ENCODE measurements at places on chromosomes 5 and 9.

DNA sequence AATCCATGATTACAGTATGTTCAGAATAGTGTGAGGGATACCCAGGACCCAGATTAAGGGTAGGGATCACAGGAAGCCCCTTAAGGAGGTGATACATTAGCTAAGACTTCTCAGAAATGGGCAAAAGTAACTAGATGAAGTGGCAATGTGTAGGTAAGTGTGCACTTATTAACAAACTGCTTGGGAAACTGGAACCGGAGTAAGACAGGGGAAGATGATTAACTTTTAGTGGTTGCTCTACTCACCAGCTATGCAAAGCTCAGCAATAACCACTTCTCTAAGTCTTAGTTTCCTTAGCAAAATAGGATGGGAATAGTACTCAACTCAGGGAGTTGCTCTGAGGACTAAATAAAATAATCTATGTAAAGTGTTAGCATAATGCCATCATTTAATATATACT is 182.2 kb downstream of the MCTP1 start:
- no peak overlapping the region for H3K27ac ChIP-seq
- H3K27me3 ChIP-seq = no peaks in the 10 kb centered on the region
- no peak for DNase-seq
- H3K4me3 ChIP-seq = no peak overlapping the region

DNA sequence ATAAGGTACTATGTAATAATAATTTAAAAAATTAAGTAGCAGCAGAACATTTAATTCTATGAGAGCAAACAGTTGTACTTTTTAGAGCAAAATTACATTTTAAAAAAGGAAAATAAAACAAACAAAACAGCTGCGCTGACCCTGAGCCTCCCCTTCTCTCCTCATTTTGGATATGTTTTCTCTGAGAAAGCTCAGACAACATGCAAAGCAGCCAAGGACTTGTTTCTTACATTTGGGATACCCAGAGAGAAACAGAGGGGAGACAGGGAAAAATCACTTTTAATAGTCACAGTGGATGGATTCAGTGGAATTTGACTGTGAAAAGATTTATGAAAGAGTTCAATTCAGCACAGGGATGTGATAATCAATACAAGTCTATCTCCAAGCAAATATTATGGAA is 299.2 kb downstream of the EBF1 start:
- no peak for DNase-seq
- H3K4me3 ChIP-seq = no peak overlapping the region
- no peaks in the 10 kb centered on the region for H3K36me3 ChIP-seq

DNA sequence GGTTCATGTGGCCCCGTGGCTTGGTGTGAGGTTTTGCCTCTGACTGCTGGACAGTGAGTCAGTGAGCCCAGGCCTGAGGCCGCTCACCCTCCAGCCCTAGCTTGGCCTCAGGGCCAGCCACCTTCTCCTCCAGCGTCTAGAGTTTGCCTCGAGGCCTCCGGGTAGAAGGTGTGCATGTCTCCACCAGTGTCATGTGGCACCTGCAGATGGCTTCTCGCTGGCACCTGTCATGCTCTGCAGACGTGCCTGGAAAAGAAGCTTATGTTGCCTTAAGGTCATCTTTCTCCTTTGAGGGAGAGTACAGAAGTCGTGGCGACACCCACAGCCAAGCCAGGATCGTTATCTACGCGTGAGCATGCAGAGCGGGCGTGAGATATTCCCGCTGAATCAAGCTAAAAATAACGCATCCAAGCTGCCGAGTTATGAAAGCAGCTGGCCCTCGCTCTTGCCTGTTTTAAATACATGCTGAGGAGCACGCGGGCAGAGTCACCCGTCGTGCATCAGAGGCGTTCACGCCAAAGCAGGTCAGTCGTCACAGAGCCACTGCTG is 79.7 kb upstream of the FCN2 start:
- no peaks in the 10 kb centered on the region for H3K27me3 ChIP-seq
- no peaks in the 10 kb centered on the region for H3K36me3 ChIP-seq
- H3K4me1 ChIP-seq = peaks cover 15% of the 10 kb centered on the region
- no peak overlapping the region for H3K4me3 ChIP-seq
- H3K27ac ChIP-seq = no peak overlapping the region

DNA sequence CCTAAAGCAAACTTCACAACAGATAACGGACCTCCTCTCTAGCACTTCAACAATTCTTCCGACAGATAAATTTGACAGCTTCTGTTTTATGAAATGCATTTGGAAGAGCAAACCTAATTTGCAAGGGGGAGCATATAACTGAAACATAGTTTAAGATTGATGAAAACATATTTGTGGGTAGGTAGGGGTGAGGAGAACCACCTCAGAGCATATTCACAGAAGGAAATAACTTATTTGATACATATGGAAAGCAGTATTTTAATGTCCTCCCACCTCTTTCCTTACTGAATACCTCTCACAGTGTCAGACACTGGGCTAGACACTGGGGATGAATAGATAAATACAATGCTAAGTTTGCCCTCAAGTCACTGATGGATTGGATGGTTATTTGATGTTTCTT is 384.8 kb downstream of the MAT2B start:
- H3K27me3 ChIP-seq = no peaks in the 10 kb centered on the region
- no peak for DNase-seq
- no peaks in the 10 kb centered on the region for H3K36me3 ChIP-seq

GRCh38 chr5:110561510-110561909 is 165.0 kb downstream of the TMEM232 start:
- DNase-seq = no peak
- no peak overlapping the region for H3K27ac ChIP-seq
- no peak overlapping the region for H3K4me3 ChIP-seq
- H3K27me3 ChIP-seq = no peaks in the 10 kb centered on the region

DNA sequence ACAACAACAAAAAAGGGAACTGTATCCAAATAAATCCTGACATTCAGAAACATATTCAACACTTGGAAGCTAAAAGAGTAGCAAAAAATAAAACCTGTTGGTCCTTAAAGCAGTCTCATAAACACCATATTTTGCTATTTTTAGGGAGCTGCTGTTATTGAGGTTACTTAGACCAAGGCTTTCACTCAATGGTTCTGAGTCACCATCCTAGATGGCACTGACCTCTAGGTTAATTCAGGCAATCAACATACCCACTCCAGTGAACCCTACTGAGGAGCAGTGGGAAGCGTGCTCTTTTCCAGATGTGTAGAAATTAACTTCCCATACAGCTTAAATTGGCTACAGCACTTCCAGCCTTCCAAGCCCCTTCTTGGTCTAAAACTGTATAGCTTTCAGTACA is 5.2 kb downstream of the GNAQ start:
- no peaks in the 10 kb centered on the region for H3K27me3 ChIP-seq
- H3K36me3 ChIP-seq = peaks cover 5% of the 10 kb centered on the region
- H3K4me3 ChIP-seq = no peak overlapping the region
- no peak overlapping the region for H3K27ac ChIP-seq

DNA sequence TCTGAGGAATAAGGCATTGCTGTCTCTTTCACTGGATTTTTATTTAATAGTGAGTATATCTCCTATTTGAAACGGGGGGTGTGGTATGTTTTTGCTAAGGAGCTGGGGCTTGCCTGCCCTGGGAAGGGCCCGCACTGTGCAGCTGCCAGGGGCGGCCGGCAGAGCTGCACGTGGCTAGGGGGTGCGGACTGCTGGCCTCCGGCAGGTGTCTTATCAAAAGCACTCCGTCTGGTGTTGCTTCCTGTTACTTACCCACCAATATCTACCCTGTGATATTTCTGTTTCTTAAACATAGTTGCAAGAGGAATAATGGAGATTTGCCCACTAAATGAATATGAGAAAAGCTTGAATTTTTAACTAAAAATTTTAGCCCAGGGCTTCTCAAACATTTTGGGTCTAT is 232.0 kb downstream of the IRX1 start:
- H3K4me1 ChIP-seq = peaks cover 13% of the 10 kb centered on the region
- DNase-seq = peak; percentile 49
- H3K27ac ChIP-seq = peak overlapping the region; percentile 44
- H3K36me3 ChIP-seq = no peaks in the 10 kb centered on the region
- H3K4me3 ChIP-seq = no peak overlapping the region

- DNase-seq = no peak
- no peak overlapping the region for H3K4me3 ChIP-seq
- H3K27ac ChIP-seq = peak overlapping the region; percentile 25
- no peaks in the 10 kb centered on the region for H3K4me1 ChIP-seq
These were observed 10.5 kb upstream of the IPPK start for GRCh38 chr9:92680166-92681119.

- no peaks in the 10 kb centered on the region for H3K27me3 ChIP-seq
- no peaks in the 10 kb centered on the region for H3K36me3 ChIP-seq
- H3K4me3 ChIP-seq = no peak overlapping the region
- no peak for DNase-seq
- H3K27ac ChIP-seq = no peak overlapping the region
- H3K4me1 ChIP-seq = no peaks in the 10 kb centered on the region
These were observed 550.1 kb upstream of the CDH18 start for GRCh38 chr5:20537911-20538703.

GRCh38 chr5:173010547-173011464 is 27.2 kb downstream of the ATP6V0E1 start:
- no peaks in the 10 kb centered on the region for H3K27me3 ChIP-seq
- no peaks in the 10 kb centered on the region for H3K4me1 ChIP-seq
- H3K4me3 ChIP-seq = no peak overlapping the region
- no peak overlapping the region for H3K27ac ChIP-seq
- H3K36me3 ChIP-seq = no peaks in the 10 kb centered on the region

GRCh38 chr5:85896514-85896913 is 721.2 kb upstream of the COX7C start:
- H3K4me3 ChIP-seq = no peak overlapping the region
- no peak overlapping the region for H3K27ac ChIP-seq
- no peak for DNase-seq
- H3K36me3 ChIP-seq = no peaks in the 10 kb centered on the region
- no peaks in the 10 kb centered on the region for H3K27me3 ChIP-seq

- DNase-seq = no peak
- H3K27me3 ChIP-seq = no peaks in the 10 kb centered on the region
- H3K27ac ChIP-seq = no peak overlapping the region
- H3K4me3 ChIP-seq = no peak overlapping the region
- H3K4me1 ChIP-seq = no peaks in the 10 kb centered on the region
- H3K36me3 ChIP-seq = no peaks in the 10 kb centered on the region
These were observed 31.3 kb downstream of the ISL1 start for GRCh38 chr5:51414516-51414915.

GRCh38 chr9:27372615-27373014 is 75.7 kb upstream of the EQTN start:
- no peaks in the 10 kb centered on the region for H3K27me3 ChIP-seq
- no peaks in the 10 kb centered on the region for H3K36me3 ChIP-seq
- DNase-seq = no peak
- H3K27ac ChIP-seq = no peak overlapping the region
- H3K4me1 ChIP-seq = peaks cover 11% of the 10 kb centered on the region

DNA sequence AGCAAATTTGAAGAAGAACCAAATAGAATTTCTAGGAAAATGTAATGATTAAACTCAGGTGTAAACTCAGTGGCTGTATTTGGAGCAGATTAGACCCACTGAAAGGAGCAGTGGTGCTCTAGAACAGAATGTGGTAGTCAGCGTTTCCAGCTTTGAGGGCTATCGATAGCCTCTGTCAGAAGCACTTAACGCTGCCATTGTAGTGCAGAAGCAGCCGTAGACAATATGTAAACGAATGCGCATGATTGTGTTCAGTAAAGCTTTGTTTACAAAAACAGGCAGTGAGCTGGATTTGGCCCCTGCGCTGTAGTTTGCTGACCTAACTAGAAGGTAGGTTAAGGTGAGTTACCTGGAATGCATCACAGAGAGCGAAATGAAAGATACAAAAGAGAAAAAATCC is 72.0 kb downstream of the FAM78A start:
- no peaks in the 10 kb centered on the region for H3K27me3 ChIP-seq
- no peak overlapping the region for H3K27ac ChIP-seq
- H3K36me3 ChIP-seq = peaks cover 63% of the 10 kb centered on the region
- DNase-seq = no peak

- no peak for DNase-seq
- no peak overlapping the region for H3K4me3 ChIP-seq
- peaks cover 39% of the 10 kb centered on the region for H3K4me1 ChIP-seq
- peaks cover 2% of the 10 kb centered on the region for H3K27me3 ChIP-seq
These were observed 14.8 kb upstream of the MATR3 start for GRCh38 chr5:139278540-139279274.

DNA sequence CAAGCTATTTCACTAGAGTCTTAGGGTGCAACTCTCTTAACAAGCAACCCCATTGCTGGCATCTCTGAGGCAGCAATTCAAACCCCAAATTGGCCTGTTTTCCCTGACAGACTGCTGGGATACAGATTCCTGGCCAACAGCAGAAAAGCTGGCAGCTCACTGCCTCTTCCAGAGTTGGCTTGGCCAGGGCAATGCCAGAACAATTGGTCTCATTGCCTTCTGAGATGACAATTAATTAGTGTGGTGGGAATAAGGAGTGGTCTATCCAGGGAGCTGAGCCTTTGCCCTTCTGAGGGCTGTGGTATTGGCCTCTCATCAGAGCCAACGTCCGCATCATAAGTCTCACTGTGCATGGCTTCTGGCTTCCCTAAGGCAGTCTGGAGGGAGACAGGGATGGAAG is 183.2 kb downstream of the GNAQ start:
- H3K27me3 ChIP-seq = no peaks in the 10 kb centered on the region
- H3K4me1 ChIP-seq = peaks cover 11% of the 10 kb centered on the region
- no peak for DNase-seq

DNA sequence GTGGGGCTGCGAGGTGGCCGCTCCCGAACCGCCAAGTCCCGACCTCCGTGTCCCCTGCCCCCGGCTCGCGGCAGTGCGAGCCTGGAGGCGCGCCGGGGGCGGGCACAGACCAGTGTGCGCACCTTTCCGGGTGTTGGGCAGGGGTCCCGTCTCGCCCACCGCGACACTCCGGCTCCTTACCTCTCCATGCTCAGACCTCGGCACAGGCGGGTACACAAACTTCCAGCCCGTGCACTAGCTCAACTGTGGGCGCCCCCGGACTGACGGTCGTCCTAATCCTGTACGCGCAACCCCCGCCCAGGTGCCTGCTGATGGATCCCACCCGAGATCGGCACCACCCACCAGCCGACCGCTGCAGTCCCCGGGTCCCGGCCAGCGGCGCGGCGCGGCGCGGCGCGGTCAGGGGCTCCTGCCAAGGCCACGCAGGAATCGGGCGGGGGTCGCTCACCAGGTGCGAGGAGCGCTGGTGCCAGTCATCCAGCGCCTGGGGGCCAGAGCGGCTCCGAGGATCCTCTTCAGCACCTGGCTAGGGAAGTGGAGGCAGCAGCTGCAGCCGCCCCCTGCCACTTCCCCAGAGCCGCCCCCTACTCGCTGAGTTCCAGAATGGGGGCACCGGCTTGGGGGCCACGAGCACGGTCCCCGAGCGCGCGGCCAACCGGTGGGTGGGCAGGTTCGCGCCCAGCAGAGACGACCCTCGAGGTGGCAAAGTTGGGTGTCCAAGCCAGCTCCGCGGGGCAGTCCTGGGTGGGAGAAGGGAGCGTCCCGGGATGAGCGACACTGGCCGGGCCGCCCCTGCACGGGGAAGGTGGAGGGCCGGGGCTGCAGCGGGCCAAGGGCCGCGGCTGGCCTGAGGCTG is 511 bp downstream of the SEMA5A start:
- H3K27ac ChIP-seq = no peak overlapping the region
- no peak for DNase-seq
- H3K36me3 ChIP-seq = no peaks in the 10 kb centered on the region
- peak overlapping the region; percentile 44 for H3K4me3 ChIP-seq
- peaks cover 38% of the 10 kb centered on the region for H3K27me3 ChIP-seq

- no peaks in the 10 kb centered on the region for H3K36me3 ChIP-seq
- H3K4me3 ChIP-seq = no peak overlapping the region
- no peak overlapping the region for H3K27ac ChIP-seq
- no peaks in the 10 kb centered on the region for H3K4me1 ChIP-seq
These were observed 91.0 kb downstream of the MRPL36 start for GRCh38 chr5:1708592-1709141.

- H3K36me3 ChIP-seq = no peaks in the 10 kb centered on the region
- no peak overlapping the region for H3K27ac ChIP-seq
- H3K4me1 ChIP-seq = peaks cover 4% of the 10 kb centered on the region
These were observed 98.9 kb upstream of the CPEB4 start for GRCh38 chr5:173789031-173789920.

Measured in thymus (tissue), 14 donors.